Activated CD4-positive, alpha-beta T cell treated with anti-CD3 and anti-CD28 coated beads, Interleukin-2, amount 50 U/mL, for 4 hours (primary cell): ENCODE measurements at places on chromosomes 16 and 17.

DNA sequence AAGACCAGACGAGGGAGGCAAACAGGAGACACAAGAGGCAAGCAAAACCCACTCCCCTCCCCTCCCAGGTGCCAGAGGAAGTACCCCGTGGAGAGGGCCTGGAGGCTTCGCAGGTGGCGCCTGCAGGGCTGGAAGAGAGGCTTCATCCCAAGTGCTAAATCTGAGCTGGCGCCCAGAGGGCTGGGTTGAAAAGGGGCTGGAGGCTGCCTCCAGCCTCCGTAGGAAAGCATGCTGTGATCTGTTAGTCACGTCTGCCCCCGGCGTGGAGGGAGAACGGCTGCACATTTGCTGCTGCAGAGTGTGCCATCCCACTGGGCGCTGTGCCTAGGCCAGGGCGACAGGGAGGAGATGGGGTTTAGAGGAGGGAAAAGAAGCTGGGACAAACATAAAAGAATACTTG lies 16.9 kb downstream of the RPH3AL start:
- DNase-seq = no peak

DNA sequence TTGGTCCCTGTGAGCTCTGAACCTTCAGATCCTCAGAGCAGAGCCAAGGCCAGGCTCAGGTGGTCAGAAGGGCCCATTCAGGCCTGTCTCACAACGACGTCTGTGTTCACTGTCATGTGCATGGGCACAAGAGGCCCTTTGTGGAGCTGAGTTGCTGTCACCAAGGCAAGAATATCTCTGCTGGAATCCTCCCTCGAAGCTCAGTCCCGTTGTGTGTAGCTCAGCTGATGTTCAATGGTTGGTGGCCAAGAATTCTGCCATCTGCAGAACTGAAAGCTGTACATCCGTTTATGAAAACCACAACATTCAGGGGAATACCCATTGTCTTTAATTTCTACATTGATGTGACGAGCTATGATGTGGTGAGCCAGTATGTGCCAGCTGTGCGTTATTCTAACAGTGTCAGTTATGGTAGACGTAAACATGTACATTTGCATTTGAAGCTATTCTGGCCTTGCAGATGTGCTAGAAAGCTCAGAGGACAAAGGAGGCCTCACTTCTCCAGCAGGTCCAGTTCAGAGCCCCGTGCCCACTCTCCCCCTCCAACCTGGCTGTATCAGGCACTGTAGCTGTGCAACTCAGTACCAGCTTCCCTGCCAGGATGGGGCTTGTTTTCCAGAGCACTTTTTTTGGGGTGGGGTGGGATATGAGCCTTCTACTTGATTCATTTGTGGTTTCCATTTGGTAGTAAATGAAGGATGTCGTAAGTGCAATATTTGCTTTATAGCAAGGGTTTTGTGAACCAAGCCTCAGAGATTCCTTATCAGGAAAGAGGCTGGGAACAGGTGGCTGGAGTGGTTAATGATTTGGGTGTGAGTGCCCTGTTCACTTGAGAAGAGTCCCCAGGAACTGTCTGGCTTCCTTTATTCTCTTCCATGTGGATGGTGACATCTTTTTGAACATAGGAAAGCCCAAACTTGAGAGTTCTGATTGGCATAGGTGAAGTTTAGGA lies 56.1 kb downstream of the B9D1 start:
- no peak for DNase-seq

DNA sequence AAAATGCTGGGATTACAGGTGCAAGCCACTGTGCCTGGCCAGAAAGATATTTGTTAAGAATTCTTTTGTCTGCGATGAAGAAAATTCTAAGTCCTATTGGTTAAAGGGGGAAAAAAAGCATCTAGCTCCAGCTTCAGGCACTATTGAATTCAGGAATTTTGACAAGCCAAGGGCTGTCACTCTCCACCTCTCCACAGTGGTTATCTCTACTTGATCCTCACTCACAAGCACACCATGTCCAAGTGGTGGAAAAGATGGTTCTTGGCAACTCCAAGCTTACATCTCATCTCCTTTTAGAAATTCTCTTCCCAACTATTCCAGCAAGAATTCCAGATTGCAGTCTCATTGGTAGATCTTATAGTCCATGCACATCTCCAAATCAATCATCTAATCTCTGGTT lies 7.1 kb downstream of the RBFOX1 start:
- no peak for DNase-seq

DNA sequence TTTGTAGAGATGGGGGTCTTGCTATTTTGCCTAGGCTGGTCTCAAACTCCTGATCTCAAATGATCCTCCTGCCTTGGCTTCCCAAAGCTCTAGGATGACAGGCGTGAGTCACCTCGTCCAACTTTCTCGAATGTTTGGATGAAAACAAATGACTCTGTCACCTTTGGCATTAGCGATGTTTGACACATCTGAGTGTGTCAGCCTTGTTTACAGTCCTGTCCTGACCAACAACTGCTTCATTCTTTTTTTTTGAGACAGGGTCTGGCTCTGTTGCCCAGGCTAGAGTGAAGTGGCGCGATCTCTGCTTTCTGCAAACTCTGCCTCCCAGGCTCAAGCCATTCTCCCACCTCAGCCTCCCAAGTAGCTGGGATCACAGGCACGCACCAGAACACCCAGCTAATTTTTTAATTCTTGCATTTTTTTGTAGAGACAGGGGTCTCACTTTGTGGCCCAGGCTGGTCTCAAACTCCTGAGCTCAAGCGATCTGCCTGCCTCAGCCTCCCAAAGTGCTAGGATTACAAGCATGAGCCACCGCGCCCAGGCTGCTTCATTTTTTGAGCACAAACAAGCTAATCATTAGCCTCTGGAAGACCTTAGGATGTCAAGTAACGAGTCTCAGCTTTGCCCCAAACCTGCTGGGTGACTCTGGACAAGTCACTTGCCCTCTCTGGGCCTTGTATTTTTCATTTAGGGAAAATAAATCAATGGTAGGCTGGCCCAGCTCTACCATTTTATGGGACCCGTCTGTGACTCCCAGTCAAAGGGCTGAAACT lies 7.4 kb downstream of the MYH11 start:
- DNase-seq = no peak

DNA sequence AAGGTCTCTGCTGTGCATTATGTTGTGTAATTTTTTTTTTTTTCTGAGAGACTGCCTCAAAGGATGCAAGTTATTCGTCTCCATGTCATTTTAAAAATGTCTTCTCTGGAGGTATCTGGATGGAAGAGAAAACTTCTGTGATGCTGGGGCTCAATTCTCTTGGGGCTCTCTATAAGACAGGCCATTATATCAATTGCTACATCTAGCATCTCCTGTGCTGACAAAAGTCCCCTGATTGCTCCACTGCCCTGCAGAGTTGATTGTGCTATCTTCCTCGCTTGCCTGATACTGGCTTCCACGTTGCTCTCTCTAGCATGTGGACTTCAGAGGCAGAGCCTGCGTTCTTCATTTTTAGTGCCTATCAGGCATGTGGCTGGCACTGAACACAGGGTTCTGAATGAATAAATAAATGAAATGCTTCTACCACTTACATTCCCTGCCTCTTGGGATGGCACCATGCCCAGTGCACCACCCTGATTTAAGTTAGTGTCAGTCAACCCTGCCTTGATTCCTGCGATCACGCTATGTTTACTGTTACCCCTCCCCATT lies 1035.5 kb upstream of the EEF2KMT start:
- DNase-seq = no peak

- DNase-seq = no peak
Observed at GRCh38 chr16:78897299-78897698, 703.2 kb downstream of the MAF start.

DNA sequence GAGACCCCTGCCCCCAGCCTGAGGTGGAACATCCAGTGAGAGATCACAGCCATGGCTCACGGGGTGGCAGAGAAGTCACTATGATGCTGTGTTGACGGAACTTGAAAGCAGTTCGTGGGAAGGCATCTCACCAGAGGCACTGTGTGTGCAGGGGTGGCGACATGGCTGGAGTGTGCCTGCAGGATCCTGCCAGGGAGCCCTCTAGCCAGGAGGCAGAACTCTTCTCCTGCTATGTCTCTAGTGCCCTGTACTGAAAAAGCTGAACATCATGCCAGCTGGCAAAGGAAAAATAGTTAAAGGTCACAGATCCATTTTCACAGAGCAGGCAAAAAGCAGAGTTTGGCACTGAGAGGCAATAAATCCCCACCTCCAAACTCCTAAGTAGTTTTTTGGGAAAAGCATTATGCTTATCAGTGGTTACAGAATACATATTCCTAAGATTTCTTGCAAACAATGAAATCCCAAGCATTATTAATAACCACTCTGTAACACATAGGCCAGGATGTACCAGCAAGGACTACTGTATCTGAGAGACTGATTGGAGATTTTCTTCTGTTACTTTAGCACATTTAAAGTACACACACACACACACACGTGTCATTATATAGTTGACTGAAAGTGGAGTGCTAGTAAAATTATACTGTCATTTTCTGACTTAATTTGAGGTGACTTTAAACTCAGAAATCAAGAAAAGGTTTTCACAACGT lies 36.8 kb downstream of the TNRC6C start:
- DNase-seq = no peak
